Aorta (tissue), 5 donors: ENCODE measurements at places on chromosomes 16 and 17. TPM values are rescaled to one million over a fixed set of nuclear protein-coding genes. Genes with fewer than 3 reads are reported as not detected.

LRRC37A gene
- total RNA-seq: 7.7 TPM

SLC6A4 gene
- total RNA-seq: 0.45 TPM

DNA sequence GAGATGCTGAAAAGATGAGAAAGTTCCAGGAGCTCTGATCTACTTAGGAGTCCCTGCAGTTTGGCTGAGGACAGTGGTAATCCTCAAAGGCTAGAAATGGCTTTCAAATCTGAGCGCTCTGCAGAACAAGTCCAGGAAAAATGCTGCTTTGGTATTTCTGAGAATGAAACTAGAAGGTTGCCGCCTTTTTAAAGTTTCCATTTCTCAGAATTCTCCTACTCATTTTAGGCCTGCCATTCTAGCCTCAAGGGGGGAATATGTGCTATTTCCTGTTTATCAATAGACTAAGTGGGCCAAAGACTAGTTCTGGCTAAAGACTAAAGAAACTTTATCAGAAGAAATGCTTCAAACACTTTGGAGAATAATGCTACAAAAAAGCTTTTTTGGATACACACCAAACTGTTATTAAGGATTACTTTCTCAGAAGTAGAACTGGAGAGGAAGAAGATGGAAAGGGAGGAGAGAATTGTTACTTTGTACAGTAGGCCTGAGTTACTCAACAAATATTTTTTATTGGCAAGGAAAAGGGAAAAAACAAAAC is at the start of gene SLFN12L:
Gene SLFN12L (minus strand): TSS at position 78 of the 541 bp plus-strand sequence. CDS start 15,314 bp downstream, outside the sequence.
- H3K4me3 ChIP-seq: no peak within 1 kb of the TSS
- no peaks in the 10 kb centered on the region for H3K36me3 ChIP-seq
- H3K4me1 ChIP-seq: no peaks in the 10 kb centered on the region
- no peaks in the 10 kb centered on the region for H3K27me3 ChIP-seq

- no peak overlapping the region for H3K4me3 ChIP-seq
- H3K4me1 ChIP-seq: no peaks in the 10 kb centered on the region
- DNase-seq: no peak
- no peak overlapping the region for H3K27ac ChIP-seq
- H3K36me3 ChIP-seq: no peaks in the 10 kb centered on the region
Measured at GRCh38 chr16:50841081-50841886, 99.4 kb downstream of the CYLD start.

- no peaks in the 10 kb centered on the region for H3K27me3 ChIP-seq
- no peak overlapping the region for H3K27ac ChIP-seq
- no peak overlapping the region for H3K4me3 ChIP-seq
- DNase-seq: no peak
Measured at GRCh38 chr17:80725517-80725916, 180.9 kb downstream of the RPTOR start.
